ENCODE measurements at places on chromosomes 5 and 9.
A peak's percentile ranks its signal among the peaks of the same experiment; 100 is the strongest.

GRCh38 chr9:110837401-110838005 lies 168.9 kb downstream of the MUSK start:
- no peak for DNase-seq

GRCh38 chr5:27087747-27088146 lies 49.4 kb upstream of the CDH9 start:
- DNase-seq = no peak

DNA sequence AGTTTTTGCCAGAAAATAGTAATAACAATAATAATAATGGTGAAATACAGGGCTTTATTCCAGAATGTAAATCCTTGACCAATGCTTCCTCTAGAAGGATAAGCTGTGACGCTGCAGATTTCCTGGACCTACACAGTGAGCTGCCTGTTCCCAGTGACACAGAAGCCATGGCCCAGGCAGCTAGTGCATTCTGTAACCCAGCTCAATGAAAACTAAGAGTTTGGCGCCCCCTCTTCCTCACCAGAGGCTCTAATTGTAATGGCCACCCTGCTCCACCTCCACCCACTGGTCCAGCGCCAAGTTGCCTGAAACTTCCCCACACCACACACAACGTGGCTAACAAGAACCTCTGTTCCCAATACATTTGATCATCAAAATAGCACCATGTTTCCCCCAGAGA lies 248.1 kb downstream of the CETN3 start:
- DNase-seq = peak; percentile 72

DNA sequence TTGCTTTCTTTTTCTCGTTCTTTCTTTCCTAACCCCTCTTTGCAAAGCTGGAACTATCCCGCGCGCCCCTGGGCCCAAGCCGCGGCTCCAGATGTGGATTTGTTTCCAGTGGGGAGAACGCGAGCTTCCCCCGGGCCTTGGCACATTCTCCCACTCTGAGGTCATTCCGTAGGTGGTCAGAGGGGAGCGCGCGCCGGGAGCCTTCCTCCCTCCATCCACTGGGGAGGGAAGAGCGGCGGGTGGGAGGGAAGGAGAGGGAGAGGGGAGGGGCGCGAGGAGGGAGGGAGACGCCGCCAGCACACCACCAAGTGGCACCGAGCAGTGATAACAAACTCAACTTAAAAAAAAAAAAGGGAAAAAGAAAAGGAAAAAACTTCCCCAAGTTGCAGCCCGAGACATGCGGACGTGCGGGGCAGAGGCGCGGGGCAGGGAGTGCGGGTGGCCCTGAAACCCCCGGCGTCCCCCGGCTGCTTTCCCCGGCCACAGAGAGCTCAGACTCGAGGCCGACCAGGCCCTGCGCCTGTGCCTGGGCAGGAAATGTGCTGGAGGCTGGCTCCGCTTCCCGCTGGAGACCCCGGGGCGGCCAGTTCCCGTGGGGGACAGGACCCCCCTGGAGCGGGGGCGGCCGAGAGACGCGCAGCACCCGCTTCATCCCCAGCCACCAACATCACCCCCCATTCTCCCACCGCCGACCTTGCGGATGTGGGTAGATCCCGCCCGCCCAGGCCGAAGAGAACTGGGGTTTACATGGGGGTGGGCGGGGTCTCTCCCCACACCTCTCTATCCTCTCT lies 3.1 kb downstream of the IER5L start:
- peak; percentile 63 for DNase-seq

- DNase-seq = no peak
These were observed 351.0 kb downstream of the ARRDC3 start for GRCh38 chr5:91032125-91032524.

DNA sequence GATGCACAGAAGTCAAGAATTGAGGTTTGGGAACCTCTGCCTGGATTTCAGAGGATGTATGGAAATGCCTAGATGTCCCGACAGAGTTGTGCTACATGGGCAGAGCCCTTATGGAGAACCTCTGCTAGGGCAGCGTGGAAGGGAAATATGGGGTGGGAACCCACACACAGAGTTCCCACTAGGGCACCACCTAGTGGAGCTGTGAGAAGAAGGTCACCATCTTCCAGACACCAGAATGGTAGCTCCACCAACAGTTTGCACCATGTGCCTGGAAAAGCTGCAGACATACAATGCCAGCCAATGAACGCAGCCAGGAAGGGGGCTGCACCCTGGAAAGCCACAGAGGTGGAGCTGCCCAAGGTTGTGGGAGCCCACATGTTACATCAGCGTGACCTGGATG lies 104.5 kb downstream of the STK32A start:
- no peak for DNase-seq

DNA sequence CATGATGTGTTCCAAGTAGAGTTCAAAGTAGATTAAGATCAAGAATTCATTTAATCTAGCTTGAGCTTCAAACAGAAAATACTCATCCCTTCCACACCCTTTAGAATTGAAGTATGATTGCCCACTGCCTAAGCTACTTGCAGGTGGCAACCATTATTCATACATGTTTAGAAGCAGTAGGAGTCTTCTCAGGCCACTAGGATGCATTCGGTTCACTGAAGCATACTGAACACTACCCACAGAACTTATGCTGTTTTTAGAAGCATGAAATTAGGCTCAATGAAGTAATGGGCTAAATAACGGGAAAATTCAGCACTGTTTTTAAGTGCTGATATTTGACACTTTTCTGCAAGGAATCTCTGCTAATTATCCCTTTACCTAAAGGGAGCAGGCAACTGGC lies 263.4 kb downstream of the DEPDC1B start:
- no peak for DNase-seq

DNA sequence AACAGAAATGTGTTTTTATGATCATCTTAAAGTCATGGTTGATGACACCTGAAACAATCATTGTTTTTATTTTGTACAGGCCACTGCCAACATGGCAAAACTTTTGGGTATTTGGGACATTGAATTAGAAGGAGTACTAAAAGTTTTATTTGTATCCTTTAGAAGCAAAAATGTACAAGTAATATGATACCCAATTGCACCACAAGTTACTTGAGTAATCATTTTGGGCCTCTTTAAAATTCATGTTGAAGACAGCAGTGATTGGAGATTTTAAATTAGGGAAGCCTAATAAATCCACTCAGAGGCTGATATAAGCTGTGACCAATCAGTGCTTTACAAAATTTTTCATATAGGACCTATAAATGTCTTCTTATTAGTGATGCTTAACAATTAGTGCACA lies 212.9 kb downstream of the MARCHF11 start:
- DNase-seq = no peak

GRCh38 chr5:76204191-76204590 lies 121.0 kb downstream of the SV2C start:
- no peak for DNase-seq

- no peak for DNase-seq
These were observed 78.8 kb upstream of the MAST4 start for GRCh38 chr5:66517351-66517750.

DNA sequence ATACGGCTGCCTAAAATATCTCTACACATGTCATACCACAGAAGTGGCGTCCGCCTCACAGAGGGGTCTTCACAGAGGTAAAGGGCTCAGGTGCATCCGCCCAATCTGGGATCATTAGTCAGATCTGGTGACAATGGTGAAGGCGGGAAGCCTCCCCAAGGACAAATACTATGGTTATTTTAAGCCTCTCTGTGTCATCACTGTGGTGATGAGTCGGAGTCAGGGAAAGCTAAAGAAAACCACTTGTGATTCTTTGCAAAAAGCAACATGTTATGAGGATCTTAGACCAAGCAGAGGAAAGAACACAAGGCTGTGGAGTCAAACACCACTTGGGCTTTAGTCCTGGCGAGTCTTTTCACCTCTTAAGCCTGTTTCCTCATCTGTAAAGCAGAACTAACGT lies 190.4 kb downstream of the DRD1 start:
- no peak for DNase-seq

- no peak for DNase-seq
These were observed 38.2 kb upstream of the SEMA4D start for GRCh38 chr9:89536145-89536574.

DNA sequence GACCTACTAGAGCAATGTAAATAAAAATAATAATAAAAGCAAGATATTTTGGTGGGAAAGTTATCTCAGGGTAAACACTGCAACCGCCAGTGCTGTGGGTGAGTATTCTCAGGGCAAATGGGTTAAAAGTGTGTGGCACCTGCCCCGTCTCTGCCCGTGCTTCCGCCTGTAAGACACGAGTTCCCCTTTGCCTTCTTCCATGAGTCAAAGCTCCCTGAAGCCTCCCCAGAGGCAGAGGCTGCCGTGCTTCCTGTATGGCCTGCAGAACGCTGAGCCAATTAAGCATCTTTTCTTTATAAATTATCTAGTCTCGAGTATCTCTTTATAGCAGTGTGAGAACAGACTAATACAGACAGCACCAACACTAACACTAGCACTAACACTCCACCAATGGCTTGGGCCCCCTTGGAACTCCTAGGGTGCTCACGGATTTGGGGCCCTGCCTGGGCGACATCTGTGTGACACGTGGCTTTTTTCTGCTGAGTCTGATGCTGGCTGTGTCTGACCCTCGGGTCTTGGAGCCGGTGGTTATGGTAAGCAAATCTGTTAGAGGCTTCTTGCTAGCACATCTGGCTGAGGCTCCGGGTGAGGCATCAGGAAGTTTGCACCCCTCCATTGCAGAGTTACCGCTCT lies 10.6 kb downstream of the PLEKHG4B start:
- no peak for DNase-seq

DNA sequence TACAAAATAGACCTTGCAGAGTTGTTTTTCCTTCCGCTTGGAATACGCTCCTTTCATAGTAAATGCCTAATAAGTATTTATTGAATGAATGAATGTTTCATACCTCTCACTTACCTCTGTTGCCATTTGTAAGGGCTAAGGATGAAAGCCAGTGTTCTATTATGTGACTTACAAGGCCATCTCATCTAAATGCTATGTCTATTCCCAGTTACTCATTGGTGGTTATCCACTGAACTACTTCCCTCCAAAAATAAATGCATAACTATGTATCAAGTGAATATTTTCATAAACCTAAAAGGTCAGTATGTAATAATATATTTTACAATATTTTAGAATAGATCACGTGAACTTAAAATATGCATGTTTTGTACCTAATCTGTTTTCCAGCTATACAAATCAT lies 670.5 kb upstream of the RGMB start:
- DNase-seq = no peak

GRCh38 chr5:92809855-92810465 lies 771.1 kb downstream of the NR2F1-AS1 start:
- no peak for DNase-seq

DNA sequence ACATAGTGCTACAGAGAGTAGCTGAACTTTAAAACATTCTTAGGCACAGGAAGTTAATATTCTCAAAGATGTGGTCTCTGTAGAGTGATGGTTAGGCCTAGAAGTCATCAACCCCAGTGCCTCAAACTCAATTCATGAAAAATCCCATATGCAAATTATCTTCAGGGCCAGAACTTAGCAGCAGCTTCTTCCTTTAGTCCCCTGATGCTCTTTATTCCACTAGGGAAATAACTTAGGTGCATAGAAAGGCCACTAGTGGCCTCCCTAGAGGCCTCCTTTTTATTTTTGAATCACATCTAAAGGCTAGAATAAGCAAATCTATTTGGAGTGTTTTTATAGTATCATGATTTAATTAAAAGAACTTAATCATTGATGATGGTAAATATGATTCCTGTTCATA lies 88.3 kb downstream of the GIN1 start:
- no peak for DNase-seq

- DNase-seq = no peak
These were observed 17.1 kb downstream of the C9orf43 start for GRCh38 chr9:113427629-113428028.

- DNase-seq = no peak
These were observed 434.9 kb upstream of the SMARCA2 start for GRCh38 chr9:1580215-1580614.

DNA sequence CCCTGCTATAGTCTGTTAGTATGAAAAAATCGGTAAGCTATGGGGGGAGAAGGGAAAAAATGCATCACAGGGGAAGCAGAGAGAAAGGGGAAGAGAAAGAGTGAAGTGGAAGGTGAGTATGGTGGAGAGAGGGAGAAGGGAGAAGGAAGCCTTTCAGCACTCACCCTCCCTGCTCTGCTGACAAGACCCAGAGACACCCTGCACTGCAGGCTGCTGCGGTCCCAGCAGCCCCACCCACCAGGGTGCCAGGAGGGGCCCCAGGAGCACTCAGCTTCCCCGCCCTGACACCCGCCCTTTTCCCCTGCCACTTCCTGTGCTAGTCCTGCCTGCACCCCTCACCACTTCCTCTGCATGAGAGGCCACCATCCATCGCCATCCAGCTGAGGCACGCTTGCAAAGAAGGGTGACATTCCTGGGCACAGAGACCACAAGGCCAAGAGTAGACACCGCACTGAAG lies 12.7 kb downstream of the STK10 start:
- no peak for DNase-seq

DNA sequence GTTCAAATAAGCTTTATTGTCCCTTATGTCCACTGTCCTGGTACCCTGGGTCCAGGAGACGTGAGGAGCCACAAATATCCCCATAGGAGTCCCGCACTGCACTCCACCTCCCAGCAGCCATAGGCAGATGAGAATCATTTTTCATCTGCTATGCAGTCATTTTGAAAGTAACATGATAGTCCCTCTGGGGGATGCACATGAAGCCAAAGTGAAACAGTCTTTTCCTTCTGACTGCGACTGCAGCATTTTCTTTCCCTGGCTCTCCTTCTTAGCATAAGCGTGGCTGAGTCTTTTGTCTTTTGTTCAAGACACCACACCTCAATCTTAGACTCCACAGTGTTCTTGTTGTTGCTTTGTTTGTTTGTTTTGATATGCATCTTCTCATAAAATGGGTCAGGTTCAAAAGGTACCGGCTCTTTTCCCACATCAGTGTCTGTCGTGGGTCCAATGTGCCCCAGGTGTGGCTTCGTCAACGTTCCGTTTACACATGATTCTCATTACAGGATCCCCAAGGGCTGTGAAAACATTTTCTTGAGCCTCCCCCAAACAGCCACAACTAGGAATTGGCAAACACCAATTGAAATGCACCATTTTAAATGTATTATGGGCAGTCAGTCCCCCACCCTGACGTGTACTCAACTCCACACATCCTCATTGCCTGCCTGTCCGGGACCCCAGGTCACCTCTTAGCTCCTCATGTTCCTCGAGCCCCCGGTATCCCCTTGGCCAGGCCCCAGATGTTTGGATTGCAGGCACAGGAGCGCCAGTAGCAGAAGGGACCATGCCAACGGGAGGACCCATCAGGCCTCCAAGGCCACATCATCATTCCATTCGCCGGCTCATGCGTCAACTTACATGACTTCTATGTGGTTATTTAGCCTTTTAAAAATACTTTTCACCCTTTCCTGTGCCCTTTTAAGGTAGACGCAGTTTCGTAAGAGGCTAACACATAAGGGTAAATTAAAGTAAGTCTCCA lies 237.8 kb upstream of the DAPK1 start:
- no peak for DNase-seq

DNA sequence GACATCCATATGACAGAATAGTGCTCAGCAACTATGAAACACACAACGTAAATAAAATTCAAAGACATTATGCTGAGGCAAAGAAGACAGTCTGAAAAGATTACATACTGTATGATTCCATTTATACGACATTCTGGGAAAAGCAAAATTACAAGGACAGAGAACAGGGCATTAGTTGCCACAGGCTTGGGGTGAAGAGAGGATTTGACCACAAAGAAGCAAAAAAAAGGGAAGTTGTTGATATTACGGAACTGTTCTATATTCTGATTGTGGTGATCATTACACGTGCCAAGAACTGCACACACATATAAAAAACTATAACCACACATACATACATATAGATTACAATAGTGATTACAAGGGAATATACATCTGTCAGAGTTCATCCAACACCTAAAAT lies 24.1 kb downstream of the CDK5RAP2 start:
- DNase-seq = no peak
